ENCODE measurements at places on chromosomes 1 and 21.

DNA sequence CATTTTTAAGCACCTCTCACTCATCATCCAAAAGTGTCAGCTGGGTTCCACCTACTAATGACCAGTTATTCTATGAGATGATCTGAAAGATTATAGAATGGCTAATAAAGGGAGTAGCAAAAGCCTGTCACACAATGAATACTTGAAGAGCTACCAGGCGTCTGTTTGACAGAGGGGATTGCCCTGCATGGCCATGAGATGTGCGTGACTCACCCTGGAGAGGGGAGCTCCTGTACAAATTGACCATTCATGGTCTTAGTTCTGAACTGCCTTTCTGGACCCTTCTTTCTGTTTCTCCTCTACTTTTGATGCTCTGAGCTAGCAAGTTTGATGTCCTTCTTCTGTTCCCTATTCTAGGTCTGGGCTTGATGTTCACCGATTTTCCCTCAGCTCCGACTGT is 85.2 kb upstream of the ABCD3 start:
- DNase-seq: no peak

DNA sequence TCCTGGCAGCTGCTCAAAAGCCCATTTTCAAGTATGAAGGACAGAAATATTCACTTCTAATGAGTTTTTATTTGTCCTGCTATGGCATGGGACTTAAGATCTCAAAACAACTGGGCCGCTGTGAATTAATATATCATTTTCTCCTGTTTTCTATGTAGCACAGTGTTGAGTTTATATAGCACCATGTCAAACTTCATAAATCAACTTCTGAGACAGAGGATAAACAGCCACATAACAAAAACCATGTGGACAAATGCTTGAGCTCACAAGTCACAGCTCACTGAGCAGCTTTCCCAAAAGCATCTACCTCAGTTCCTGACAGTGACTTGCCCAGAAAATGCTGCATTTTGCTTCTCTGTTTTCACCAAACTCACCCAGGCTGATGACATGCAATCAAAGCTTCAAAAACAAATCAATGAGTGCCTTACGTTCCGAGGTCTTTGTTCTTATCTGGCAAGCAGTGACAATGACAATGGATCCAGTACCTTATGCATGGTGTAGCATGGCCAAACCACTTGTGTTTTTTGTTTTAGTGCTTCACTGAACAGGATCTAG is 722.6 kb downstream of the LRRIQ3 start:
- DNase-seq: no peak

GRCh38 chr1:98467586-98467985 is 193.9 kb upstream of the SNX7 start:
- DNase-seq: no peak

GRCh38 chr1:17039522-17039921 is 14.3 kb downstream of the SDHB start:
- no peak for DNase-seq

DNA sequence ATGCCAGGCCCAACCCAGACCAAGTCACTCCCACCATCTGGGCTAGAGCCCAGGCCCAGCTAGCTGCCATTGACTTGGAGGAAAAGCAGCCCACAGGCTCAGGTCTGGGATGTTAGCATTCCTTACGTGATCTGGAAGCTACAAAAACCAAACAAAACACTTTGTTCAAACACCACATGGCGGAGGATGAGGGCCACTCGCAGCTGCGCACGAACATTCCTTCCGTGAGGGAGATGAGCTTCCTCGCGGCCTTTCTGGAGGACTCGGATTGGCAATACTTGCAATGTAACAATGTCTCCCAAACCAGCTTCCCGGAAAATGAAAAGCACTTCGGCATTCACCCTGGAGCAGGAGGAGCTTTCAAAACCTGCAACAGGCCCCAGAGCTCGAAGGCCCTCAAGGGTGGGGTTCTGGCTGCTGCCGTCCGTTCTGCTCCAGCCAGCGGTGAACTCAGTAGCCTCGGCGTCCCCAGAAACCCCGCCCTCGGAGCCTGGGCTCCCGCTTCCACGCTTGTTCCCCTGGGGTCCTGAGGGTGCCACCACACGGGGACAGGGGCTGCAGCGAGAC is 40.5 kb downstream of the COL6A1 start:
- no peak for DNase-seq

- DNase-seq: no peak
These were observed 109.4 kb upstream of the WNT4 start for GRCh38 chr1:22252251-22252650.

DNA sequence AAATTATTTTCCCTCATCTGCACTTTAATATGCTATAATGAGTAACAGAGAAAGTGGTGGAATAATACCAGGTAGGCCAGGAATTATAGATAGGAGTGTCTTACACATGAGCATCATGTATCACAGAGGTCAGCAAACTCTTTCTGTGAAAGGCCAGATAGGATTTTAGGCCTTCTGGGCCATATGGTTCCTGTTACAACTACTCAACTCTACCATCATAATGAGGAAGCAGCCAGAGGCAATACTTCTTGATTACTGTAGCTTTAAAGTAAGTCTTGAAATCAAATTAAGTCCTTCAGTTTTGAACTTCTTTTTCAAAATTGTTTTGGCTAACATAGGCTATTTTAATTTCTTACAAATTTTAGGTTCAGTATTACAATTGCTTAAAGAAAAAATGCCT is 32.1 kb upstream of the IGSF3 start:
- DNase-seq: no peak

DNA sequence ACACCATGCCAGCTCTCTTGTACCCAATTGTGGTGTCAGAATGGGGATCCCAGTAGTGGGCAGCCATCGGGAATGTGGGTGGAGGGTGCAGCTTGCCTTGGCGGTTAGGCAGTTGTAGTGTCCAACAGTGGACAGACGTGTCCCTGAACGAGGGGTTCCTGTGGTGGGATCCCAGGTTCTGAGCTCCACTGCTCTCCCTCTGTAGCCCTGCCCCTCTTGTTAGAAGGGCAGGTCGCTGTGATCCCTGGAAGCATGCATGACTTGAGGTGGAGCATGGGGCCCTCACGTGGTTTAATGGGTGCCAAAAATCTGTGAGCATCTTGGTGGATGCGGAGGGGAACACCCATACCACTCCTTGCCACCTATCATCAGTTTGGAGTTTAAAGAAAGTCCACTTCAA is 4.3 kb downstream of the GALNT2 start:
- no peak for DNase-seq

DNA sequence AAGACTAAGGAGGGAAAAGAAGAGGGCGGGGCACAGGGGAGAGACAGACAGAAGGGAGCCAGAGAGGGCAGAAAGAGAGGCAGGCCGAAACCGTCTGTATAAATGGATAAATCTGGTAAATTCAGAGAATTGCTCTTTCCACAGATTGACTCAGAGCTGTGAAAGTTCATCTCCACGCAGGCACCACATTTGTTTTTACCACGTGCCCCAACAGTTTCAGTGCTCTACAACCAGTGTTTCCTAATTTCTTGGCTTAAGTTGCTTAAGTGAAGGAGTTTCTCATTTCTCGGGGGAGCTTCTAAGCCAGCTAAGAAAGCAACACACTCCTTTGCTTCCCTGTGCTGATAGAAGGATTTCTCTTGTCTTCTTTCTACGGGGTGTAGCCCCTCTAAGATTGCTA is 87.1 kb downstream of the ENAH start:
- DNase-seq: no peak

DNA sequence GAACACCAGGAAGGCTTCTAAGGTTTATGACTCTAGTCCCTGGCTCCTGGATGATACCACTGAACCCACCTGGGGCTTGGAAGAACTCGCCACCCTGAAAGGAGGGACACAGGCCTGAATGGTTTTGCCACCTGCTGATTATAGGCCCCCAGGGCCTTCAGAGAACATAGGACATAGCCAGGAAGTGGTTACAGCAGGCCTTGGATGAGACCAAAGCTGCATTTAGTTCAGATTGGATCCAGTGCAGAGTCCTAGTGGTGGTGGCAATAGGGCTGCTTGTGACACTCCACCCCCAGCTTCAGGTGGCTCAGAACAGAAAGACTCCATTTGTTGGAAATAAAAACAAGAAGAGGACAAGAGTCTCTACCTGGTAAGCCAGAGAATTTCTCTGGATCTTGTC is 101.6 kb upstream of the PLPPR5 start:
- no peak for DNase-seq

DNA sequence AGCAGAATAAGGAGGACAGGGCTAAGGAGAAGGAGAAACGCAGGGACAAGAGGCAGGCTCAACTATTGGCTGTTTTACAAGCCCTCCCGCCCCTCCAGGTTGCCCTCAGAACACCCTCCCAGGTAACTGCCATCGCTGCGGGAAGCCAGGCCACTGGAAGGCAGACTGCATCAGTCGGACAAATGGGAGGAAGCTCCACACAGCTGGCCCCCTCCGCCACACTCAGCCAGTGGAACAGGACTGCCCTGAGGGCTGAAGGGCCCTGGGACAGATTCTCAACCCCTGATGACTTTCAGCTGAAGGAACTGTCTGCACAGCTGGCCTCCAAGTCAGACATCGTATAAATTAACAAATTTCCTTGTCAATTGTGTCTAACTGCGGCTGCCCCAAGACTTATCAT is 21.8 kb downstream of the LRRC3 start:
- no peak for DNase-seq

DNA sequence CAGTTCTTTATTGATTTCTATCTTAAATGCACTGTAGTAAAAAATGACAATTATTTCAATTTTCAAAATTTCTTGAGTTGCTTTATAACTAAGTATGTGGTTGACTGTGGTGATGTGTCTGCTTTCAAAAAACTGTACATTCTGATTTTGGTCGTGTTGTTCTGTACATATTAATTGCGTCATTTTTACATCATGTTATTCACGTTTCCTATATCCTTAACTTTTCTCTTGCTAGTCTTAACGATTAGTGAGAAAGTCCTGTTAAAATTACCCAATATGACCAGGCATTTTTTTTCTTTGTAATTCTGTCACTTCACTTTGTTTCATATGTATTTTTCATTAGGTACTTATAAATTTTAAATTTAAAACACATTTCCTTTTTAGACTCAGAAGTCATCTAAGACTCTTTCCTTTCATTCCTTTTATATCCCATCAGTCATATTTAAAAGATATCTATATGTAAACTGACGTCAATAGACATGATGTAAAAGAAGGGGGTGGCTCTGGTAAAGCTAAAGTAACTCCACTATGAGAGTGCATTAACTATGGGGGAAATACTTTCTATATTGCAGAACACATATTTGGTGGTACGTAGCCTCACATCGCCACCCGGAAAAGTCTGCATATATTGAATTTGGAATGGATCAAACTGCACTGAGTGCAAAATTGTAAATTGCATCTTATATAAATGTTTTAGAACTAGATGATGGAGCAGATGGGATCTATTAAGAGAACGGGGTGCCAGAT is 1.1 kb upstream of the COA6 start:
- no peak for DNase-seq

DNA sequence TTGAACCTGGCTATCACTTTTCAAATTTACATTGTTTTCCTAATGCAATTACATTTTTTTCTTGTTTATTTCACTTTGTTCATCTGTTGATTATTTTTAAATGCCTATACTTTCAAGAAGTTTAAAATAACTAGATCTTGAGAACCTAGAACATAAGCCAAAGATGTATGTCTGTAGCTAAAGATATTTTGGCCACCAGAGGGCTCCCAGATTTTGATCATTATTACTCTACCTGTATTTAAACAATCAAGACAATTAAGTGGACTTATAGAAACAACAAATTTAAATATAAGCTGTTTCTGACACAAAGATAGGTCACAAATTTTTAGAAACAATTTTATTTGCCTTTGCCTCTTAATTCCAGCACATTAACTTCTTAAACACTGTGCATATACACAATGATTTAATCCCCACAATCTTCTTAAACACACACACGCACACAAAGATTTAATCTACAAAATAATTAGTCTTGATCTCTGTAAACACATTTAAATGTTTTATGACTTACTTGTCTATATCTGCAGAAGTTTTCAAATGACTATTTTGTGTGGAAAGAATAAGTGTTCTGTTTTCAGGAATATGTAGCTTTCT is 380.0 kb downstream of the DSCAM start:
- no peak for DNase-seq

DNA sequence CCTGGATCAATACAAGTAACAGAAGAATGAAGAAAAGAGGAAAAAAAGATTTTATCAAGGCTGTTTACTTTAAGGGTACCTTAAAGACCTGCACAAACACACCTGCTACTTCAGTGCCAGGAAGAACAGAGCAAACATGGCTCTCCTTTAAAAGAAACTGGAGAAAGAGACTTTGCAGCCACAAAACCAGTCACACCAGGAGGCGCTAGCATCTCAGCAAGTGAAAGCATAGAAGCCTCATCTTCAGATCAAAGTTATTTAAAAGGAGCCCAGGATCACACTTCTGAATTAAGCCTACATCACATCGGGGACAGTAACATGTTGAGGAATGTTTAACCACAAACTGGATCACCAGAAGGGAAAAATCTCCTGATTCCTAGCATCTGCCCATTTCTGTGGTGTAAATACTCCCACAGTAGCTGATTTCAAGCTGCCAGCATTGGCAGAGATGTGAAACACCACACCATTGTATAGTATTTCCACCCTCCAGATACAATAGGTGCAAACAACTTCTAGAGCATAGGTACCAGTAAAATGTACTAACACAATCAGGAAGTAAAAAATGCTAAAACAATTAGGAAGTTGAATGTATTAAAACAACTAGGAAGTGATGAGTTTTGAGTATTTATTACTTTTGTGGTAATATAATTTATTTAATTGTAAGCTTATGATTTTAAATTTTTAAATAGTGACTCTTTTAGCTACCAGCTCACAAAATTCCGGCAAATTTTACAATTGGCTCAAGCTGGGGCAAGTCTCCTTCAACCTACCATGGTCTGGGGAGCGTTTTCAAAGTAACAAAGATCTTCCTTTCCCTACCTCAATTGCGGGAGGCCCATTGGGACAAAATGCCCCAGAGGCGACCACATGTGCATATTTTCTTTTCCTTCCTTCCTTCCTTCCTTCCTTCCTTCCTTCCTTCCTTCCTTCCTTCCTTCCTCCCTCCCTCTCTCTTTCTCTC is 105.3 kb upstream of the CLDN14 start:
- no peak for DNase-seq

- DNase-seq: no peak
These were observed 19.8 kb upstream of the UBXN10 start for GRCh38 chr1:20166051-20166450.

GRCh38 chr1:36905941-36906340 is 128.4 kb downstream of the GRIK3 start:
- no peak for DNase-seq

DNA sequence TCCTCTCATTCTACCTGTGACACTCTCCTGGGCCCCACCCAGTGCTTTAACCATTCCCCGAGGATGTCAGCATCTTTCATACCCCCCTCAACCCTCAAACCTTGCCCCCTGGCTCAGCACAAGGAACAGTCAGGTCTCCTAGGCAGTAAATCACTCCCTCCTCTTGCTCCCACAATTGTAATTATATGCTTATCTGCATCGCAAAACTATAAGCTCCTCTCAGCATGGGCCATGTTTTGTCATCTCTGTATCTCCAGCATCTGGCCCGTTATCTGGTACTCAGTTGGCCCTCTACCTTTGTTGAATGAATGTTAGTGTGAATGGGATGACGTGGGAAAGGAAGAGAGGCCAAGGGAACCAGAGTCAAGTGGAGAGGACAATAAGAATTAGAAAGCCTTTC is 2.8 kb upstream of the ELOVL1 start:
- DNase-seq: no peak

Data from central memory CD4-positive, alpha-beta T cell (primary cell).